ENCODE measurements at places on chromosomes 5 and 9.
A peak's percentile ranks its signal among the peaks of the same experiment; 100 is the strongest.

DNA sequence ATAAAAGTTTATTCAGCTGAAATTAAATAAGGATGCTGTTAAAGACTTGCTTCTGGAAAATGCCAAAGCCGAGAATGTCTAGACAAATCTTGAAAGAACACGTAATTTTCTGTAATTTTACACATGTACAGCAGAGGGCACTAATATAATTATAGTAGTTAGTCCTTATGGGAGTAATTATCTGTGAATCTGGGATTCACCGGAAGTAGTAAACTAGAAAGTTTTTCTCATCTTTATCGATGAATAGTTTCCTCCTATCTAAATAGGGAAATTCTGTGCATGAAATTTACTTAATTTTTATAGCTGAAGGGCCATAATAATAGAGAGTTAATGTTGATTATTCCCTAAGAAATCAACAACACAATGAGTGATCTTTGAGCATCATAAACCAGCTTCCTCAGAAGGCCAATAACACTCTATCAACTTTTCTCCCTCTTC lies 18.4 kb upstream of the CNTLN start:
- peak; percentile 39 for DNase-seq

DNA sequence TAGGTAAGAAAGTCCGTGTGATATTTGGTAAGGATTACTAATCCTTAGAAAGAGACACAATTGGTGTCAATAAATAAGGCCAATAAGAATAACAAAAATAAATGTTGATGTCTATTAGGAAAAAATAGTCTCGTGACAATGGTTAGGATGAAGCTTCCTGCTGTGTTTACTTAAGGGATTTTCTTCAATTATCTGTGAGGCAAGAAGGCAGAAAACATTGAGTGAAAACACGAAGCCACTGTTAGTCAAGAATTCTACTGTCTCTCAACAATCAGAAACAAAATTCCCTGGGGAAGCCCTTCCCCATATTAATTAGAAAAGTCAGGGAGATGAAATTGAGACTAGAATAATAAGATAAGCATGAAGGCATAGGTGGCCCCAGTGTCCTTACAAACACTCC lies 149.0 kb downstream of the SYK start:
- no peak for DNase-seq

DNA sequence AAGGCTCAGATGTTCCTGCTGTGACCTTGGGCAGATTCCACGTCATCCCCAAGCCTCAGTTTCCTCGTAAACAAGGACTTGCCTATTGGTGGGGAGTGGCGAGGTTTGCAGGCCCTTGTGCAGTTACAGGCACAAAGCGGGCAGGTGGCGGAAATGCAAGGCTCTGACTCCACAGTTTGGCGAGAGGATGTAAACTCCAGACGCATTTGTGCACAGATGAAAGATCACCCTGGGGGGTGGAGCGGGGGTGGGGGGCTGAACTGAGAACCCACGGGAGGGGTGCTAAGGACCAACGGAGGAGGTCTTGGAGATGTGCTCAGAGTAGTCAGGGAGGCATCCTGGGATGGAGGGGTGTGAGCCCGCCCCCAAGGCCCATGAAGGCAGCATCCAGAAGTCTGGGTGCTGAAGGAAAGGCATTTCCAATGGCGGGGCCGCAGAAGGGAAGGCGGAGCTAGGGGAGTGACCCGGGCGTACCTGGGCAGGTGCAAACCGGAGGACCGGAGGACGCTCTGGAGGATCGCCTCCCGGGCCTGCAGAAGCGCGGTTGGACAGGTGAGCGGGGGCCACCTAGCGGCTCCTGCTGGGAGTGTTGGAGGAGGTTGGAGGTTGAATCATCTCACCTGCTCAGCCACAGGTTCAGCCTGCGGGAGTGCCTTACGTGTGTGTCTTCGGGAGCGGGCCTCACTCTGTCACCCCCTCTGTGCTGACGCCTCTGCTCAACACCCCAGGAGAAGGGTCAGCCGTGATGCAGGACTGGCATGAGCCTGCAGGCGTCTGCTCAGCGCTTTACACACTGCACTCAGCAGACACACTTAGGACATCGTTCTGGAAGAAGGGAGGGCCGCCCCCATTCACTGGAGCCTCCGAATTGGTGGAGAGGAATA lies 1.9 kb upstream of the FIBCD1 start:
- no peak for DNase-seq

DNA sequence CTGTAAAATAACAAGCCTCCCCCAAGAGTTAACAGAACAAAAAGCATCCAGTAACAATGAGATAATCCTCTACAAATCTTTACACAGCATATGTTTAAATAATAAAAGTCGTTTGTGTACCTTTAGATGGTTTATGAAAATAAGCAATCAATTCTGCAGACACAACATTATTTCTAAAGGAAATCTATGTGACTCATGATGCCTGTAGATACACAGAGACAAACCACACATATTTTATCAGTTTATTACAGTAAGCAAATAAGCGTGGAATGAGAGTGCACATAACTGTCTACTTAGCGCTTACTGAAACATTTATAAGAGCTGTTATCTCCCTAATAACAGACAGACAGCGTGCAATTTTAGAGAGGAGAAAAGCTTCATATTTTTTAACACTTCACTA lies 243.6 kb downstream of the AP3B1 start:
- peak; percentile 35 for DNase-seq

- no peak for DNase-seq
These were observed 35.5 kb upstream of the TENT2 start for GRCh38 chr5:79576606-79577289.

DNA sequence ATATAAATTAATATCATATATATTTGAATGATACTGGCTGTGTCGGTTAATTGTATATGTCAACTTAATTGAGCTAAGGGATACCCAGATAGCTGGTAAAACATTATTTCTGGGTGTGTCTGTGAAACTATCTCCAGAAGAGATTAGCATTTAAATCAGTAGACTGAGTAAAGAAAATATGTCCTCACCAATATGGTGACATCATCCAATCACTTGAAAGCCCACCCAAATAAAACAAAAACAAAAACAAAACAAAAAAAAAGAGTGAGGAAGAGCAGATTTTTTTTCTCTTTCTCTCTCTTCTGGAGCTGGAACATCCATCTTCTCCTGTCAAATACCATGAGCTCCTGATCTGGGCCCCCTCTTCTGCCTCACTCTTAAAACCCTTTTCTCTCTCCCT lies 15.7 kb upstream of the CCDC152 start:
- DNase-seq, result no peak

DNA sequence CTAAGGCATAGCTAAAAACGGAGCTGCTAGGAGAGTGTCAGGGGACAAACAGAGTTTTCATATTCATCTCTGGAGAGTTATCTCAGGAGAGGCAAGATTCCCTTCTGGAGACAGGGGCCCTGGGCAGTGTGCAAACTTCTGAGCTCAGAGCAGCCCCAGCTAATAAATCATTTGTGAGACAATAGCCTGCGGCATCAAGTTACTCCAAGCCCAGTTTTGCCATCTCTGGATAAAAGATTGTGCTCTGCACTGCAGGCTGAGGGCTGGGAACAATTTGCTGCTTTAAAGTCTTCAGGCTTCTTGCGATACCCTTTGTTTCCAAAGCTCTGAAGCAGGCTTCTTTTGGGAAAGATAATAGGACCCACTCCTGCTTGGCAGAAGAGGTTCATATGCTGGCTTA lies 164.3 kb upstream of the BRINP1 start:
- no peak for DNase-seq

GRCh38 chr5:162593881-162594280 lies 526.3 kb downstream of the GABRG2 start:
- no peak for DNase-seq

DNA sequence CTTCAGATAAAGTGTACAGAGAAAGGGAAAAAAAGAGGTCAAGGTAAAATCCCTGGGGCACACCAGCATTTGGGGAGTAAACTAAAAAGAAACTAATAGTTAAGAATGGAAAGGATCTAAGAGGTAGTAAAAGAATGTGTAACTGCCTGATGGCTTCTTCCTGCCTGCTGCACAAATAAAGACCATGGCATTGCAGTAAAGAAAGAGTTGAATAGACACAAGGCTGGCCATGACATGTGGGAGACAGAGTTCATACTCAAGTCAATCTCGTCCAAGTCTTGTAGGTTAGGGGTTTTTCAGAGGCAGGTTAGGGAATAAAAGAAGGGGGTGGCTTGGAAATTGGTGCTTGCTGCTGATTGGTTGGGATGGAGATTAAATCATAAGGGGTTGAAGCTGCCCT lies 57.6 kb downstream of the DNAJC21 start:
- no peak for DNase-seq

DNA sequence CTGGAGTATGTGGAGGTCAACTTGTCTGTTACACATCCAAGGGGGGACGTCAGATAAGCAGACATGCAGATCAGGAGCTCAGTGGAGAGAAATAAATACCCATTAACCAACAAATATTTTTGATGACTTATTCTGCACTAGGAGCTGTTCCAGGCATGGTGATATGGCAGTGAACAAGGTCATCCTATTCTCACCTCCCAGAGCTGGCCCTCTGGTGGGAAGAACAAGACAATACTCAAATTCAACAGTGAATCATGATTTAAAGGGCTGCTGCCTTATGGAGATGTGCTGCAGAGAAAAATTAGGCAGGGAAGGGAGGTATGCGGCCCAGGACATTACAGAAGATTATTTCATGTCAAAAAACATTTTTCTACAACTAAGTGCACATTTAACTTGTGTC lies 36.5 kb downstream of the SYK start:
- no peak for DNase-seq

DNA sequence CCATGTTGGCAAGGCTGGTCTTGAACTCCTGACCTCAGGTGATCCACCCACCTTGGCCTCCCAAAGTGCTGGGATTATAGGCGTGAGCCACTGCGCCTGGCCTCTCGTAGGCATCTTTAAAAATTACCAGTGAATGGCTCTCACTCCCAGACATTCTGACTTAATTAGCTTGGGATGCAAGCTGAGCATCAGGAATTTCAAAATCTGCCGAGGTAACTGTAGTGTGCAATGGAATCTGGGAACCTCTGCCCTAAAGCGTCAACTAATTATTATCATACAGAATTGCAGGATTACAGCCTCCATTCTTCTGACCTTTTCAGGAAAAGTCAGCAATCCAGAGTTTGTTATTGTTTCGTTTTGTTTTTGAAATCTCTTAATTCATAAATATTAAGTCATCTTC lies 213.4 kb upstream of the DMAC1 start:
- DNase-seq, result no peak

DNA sequence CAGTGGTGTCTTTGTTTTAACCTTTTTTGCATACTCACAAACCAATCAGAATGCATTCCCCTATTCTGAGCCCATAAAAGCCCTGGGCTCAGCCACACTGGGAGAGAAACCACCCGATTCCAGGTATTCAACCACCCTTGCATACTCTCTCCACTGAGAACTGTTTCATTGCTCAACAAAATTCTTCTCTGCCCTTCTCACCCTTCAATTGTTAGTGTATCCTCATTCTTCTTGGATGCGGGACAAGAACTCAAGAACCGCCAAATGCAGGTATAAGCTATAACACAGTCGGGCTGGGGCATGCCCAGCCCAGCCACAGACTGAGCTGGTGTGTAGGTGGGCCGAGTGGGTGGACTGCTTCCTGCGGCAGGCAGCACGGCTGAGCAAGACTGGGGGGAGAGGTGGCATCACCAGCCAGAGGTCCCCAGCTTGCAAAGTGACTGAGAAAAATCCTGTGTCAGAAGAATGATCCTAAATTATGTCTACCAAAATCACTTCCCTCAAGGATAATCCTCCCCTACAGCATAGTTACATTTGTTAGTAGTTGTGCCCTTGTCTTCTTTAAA lies 141.0 kb downstream of the SSBP2 start:
- DNase-seq, result no peak

GRCh38 chr5:7325975-7326913 lies 69.7 kb upstream of the ADCY2 start:
- no peak for DNase-seq

DNA sequence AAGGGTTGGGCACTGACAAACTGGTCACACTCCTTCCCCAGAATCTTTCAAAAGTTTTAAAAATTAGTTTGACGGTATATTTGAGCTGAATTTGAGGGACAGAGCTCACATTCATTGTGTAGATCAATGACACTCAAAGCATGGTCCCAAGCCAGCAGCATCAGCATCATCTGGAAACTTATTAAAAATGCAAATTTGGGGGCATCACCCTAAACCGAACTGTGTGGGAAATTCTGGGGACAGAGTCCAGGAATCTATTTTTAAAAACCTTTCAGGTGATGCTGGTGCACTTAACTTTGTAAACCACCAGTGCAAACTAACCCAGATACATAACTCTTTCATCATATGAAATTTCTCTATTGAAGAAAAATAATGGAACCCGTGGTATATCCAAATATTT lies 58.1 kb upstream of the MTAP start:
- DNase-seq, result no peak

DNA sequence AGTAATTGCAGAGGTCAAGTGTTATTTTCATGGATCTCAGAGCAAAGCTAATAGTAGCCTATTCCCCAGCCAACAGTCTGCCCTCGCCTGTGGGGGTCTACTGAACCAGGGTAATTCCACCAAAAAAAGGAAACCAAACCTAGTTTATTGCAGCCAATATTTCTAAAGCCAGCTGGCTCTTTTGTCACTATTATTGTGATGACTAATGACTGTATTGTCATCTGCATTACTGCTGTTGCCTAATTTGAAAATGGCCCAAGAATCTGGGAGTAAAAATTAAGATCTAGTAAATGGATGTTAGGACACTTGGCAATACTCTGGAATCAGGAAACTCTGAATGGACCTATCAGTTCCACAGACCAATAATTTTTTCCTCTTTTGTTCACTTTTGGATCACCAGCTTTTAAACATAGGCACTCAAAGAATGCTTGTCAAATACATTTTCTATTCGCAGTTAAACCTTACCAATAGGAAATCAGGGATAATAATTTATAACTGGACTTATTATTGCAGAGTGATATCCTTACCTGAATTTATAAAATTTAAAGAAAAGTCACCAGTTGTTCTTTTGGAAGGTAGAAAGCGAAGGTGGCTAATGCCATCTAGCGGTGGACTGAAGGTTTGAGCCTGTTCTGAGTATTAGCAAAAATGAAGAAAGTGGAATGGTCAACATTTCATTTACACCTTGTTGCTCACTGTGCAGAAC lies 69.2 kb downstream of the SYK start:
- DNase-seq, result peak; percentile 59

GRCh38 chr5:122565331-122565730 lies 209.5 kb upstream of the SNX2 start:
- no peak for DNase-seq

DNA sequence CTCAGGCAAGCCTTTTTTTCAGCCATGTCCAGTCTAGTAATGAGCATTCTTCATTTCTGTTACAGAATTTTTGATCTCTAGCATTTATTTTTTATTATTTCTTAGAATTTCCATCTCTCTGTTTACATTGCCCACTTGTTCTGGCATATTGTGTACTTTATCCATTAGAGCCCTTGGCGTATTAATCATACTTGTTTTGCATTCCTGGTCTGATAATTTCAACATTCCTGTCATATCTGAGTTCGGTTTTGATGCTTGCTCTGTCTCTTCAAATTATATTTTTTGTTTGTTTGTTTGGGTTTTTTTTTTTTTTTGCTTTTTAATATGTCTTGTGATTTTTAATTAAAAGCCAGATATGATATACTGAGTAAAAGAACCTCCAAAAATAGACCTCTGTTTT lies 23.0 kb upstream of the JAK2 start:
- no peak for DNase-seq

GRCh38 chr9:122318284-122318683 lies 52.5 kb upstream of the PTGS1 start:
- no peak for DNase-seq

Data from cardiac muscle cell (in vitro differentiated cells and primary cell).